Activated CD8-positive, alpha-beta T cell treated with anti-CD3 and anti-CD28 coated beads, Interleukin-2, amount 10 ng/mL, durations not matched to agents 7 days and 5 days (primary cell): ENCODE measurements at places on chromosomes 6 and 20.

- DNase-seq: no peak
These were observed 71.4 kb upstream of the PRSS16 start for GRCh38 chr6:27176096-27176495.

DNA sequence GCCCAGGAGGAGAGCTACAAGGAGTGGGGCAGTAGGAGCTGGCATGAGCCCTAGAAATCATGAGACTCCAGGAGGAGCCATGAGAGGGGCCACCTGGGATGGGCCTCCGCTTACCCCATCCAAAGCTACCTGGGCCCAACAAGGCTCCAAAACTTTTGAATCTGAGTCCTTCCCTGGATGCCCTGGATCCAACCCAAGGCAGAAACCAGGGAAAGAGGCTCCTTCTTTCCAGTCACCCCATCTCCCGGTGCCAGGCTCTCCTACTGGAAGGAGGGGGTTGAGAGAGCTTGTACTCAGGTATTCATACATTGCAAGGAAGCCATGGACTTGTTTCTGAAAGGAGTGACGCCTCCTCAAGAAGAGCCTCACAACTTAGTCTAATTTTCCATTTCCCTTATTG lies 7.8 kb upstream of the SIRPG start:
- peak; percentile 25 for DNase-seq

- DNase-seq: peak; percentile 27
These were observed 518 bp downstream of the PEX6 start for GRCh38 chr6:42978487-42978838.

- DNase-seq: no peak
These were observed 218.3 kb downstream of the HTR1B start for GRCh38 chr6:77245026-77245425.

GRCh38 chr20:64077876-64078551 lies 1.3 kb downstream of the RGS19 start:
- DNase-seq: peak; percentile 90

GRCh38 chr6:21633511-21634109 lies 40.1 kb downstream of the SOX4 start:
- DNase-seq: no peak

DNA sequence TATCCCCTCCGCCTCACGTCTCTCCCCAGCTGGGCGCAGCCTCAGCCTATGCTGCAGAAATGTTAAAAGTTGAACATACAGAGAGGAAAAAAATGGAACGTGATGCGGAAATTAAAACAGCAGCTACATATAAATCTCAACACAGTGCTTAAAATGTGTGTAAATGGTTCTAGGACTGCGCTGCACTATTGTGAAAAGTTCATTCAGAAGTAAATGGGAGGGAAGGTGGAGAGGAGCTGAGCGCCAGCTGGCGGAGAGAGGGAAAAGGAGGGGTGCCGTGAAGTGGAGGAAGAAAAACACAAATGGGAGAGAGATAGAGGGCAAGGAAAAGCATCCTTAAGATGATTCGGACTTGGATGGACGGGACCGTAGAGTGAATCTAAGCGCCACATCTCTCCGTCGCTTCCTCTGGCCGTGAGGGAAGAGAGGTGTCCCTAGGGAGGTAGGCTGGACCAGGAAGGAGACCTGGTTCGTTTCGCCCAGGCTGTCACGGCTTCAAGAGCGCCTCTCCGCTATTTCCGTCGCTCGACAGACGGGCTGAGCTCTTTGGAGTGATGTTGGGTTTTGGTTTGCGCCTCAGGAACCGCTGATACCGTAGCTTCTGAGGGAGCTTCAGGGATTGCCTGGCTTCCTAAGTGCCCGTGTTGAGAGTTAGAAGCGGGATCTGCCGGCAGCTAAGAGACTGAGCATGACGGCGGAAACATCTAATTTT lies 113.7 kb downstream of the TRIM27 start:
- peak; percentile 31 for DNase-seq

DNA sequence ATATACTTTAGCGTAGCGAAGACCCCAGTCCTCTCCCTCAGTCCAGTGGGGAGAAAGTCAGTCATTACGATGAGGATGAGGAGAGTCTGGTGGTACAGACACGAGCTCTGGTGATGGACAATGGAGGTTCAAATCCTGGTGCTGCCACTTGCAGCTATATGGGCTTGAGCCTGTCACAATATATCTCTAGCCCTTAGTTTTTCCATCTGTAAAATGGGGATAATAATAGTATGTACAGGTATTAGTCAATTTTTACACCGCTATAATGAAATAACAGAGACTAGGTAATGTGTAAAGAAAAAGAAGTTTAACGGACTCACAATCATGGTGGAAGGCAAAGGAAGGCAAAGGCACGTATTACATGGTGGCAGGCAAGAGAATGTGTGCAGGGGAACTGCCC lies 237.9 kb downstream of the BCAS1 start:
- no peak for DNase-seq

GRCh38 chr6:81792826-81793225 lies 40.3 kb upstream of the TENT5A start:
- DNase-seq: no peak

DNA sequence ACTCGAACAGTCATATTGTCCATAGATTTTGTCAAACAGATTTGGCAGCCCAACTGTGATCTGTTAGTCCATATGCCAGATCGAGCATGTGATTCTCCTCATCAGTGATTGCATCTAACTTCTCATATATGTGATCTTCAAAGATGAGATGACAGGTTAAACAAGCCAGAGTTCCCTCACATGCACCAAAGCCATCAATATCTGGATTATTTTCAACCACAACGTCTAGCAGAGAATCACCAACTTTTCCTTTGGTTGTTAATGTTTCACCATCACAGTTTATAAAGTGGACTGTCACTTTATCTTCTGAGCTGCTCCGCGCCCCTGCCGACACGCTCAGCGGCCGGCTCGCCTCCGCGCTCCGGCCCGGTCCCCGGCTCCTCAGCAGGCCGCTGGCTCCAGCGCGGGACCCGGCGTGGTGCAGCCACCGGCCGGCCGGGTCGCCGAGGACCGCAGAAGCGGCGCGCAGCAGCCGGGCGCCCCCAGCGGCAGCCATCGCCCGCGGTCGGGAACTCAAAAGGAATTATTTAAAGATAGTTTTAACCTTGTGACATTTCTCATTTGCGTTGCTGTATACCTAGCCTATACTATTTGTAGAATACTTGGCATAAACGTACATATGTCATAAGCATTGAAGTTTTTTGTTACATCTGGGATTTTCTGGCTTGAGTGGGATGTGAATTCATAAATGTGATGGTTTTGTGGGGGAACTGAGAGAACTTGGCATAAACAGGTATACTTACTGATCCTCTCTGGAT lies 40.1 kb upstream of the DYNLRB1 start:
- peak; percentile 37 for DNase-seq

DNA sequence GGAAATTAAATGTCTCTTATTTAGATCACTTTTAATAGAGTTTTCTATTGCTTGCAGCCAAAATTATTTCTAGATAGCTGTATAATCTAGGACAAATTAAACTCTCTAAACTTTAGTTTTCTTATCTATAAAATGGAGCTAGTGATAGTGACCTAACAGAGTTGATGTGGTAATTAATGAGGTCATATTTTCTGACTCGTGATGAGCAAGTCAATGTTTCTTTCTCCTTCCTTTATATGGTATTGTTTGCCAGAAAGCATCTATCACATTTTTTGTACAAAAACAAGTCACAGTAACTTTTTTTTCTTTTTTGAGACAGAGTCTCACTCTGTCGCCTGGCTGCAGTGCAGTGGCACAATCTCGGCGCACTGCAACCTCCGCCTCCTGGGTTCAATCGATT lies 267.7 kb downstream of the FARS2 start:
- no peak for DNase-seq

DNA sequence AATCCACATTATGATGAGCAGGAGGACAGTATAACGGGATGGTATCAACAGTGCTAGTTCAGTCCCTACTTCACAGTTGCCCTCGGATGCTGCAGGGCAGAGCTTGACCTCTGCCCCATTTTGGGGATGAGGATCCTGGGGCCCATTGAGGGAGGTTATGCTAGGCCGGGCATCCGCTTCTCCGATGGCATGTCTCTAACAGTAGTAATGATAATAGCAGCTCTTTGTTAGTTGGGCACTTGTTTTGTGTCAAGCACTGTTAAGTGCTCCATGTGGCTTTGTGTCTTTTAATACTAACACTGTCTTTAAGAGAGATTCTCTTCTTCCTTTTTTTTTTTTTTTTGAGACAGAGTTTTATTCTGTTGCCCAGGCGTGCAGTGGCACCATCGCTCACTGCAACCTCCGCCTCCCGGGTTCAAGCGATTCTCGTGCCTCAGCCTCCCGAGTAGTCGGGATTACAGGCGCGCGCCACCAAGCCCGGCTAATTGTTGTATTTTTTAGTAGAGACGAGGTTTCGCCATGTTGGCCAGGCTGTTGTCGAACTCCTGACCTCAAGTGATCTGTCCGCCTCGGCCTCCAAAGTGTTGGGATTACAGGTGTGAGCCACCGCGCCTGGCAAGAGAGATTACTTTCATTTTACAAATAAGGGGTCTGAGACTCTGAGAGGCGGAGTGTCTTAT lies 1.1 kb downstream of the MAPRE1 start:
- peak; percentile 37 for DNase-seq

- DNase-seq: no peak
These were observed 1099.6 kb upstream of the GJE1 start for GRCh38 chr6:141033101-141033500.

- DNase-seq: no peak
These were observed 2.8 kb downstream of the RAET1E start for GRCh38 chr6:149895048-149895590.

- peak; percentile 69 for DNase-seq
These were observed 345.9 kb downstream of the TAF4 start for GRCh38 chr20:61719691-61720347.

- DNase-seq: no peak
These were observed 30.2 kb upstream of the FOXP4 start for GRCh38 chr6:41515995-41516394.

DNA sequence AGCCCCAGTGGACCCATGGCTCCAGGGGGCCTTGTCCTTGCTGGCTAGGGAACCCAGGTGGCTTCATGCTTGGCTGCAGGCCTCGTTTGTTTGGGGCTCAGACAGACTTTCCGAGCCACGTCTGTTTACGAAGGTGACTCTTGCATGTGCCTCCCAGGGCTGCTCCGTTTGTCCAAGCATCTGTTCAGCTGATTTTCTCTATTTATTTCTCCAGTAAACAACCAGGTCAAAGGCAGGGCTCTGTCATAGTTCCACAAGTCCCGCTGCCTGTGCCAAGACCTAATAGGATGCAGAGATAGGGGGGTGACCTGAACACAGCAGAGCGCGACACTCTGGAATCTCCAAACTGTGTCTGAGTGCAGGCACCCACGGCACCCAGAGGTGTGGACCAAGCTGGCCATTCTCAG lies 12.8 kb upstream of the SPO11 start:
- no peak for DNase-seq

DNA sequence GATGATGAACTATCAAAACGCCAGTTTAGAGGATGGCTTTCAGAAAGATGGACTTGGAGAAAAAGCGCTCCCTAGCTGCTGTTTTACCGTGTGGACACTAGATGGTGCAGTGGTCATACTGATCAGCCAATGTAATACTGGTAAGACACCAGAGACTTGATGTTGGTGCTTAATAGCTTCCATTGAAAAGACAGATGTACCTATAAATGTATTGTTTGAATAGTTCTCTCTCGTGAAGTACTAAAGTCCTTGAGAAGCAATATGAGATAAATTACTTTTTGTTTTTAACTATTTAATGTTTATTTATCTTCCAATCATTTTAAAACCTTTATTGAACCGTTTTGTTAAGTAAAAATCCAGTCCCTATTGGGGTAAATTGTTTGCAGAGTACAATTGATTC lies 63.9 kb upstream of the FUCA2 start:
- peak; percentile 73 for DNase-seq

DNA sequence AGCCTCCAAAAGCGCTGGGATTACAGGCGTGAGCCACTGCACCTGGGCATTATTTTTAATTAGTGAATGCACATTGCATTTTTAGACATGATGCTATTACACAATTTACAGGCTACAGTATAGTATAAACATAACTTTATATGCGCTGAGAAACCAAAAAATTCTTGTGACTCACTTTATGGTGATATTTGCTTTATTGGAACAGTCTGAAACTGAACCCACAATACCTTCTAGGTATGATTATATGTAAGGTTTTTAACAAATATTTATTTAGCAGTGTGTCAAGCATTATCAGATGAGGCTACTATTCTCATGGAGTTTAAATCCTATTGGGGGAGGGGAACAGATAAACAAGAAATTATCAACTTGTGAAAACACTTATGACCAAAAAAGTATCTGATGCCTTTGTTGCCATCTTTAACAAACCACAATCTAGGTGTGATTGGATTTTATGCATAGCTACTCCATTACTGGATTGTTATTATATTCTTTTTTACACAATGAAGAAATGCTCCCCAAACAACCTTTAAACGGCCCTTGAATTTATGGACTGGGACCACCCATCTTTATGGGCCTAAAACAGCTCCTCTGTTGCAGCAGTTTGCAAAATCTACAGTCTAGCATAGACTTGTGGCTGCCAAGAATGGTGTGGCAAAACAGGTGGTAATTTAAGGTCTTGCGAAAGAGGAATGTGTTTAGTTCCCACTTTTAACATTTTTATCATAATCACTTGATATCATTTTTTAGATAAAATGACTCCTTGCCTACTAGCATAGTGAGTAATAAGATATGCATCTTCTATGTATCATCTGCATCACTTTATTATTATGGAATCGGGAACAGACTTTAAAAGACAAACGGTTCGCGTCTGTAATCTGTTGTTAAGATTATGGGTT lies 159.2 kb upstream of the C6orf118 start:
- no peak for DNase-seq

GRCh38 chr6:136031982-136032381 lies 180.5 kb downstream of the PDE7B start:
- no peak for DNase-seq

GRCh38 chr6:51654647-51655046 lies 432.8 kb downstream of the PKHD1 start:
- DNase-seq: no peak

DNA sequence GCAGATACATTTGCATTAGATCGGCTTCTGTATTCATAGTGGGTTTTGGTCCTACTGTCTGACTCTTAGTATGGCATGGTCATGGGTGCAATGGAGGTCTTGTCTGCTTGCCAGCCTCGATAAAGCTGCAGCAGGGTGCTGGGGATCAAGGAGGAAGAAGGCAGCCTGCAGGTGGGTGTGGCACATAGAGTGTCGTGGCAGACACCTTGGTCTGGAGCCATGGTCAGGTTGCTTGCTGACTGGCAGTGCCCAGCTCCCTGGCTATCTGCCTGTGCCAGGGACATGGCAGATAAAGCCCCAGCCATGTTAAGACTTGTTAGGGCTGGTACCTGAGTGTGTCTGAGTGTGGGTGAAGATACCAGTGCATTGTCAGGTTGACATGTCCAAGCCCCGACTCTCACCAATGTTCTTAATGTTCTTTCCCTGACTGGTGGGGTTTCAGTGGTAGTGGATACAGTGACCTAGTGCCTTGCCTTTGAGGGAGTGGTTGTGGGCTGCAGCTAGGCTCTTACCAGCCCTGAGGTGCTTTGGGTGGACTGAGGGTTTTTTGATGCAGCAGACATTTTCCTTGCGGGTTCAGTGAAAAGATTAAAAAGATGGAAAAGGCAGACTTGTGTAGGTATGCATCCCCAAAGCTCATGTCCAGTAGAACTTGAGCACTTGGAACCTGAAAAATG lies 1.8 kb downstream of the FAM83D start:
- DNase-seq: peak; percentile 29

GRCh38 chr6:27816906-27817305 lies 95.3 kb downstream of the OR2B2 start:
- DNase-seq: no peak
